NCI-H2171 (cell line): ENCODE measurements at places on chromosomes 13 and 19.

DNA sequence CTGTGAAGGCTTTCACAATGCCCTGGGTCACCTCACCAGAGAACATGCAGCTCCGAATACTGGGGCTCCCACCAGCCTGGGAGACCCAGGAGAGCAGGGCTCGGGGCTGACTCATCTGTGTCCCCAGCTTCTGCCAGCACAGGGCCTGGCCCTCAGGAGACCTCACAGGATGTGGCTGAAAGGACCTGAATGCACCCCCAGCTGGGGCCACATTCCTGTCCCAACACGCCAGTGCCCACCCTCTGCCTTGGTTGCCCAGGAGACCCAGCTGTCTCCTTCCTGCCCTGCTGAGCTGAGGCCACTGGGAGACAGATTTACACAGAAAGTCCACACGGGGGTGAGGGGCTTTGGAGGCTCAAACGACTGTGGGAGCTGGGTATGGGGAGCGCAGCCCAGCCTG is 11.9 kb downstream of the BCAT2 start:
- peak; percentile 35 for DNase-seq

GRCh38 chr13:22189176-22190048 is 518.5 kb downstream of the FGF9 start:
- no peak for DNase-seq

DNA sequence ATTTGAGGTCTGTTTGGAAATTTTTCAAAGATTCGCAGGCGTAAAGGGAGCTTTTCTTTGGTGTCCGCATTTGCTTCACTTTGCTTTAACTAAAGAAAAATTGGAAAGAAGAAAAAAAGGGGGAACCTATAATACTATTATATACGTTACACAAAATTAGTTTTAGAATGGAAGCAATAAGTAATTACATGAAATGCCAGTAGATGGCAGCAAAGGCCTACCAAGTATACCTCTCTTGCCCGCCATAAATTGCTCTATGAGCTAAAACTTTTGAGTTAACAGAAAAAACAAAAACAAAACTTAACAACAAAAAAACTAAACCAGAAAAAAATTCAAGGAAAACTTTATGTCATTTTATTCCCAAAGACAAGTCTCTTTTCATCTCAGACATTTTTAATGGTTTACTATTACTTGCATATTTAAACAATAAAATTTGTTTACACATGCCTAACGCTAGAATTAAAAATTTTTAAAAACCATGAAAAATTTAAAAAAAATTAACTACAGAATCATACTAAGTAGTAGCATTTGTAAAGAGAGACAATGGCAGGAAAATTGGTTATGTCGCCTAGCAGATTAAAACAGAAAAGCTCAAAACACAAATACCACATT is 271.4 kb downstream of the NALCN start:
- DNase-seq = peak; percentile 48

- no peak for DNase-seq
Measured at GRCh38 chr13:111384441-111385182, 64.2 kb downstream of the TEX29 start.

GRCh38 chr13:112861876-112862615 is 107.0 kb upstream of the MCF2L start:
- no peak for DNase-seq

DNA sequence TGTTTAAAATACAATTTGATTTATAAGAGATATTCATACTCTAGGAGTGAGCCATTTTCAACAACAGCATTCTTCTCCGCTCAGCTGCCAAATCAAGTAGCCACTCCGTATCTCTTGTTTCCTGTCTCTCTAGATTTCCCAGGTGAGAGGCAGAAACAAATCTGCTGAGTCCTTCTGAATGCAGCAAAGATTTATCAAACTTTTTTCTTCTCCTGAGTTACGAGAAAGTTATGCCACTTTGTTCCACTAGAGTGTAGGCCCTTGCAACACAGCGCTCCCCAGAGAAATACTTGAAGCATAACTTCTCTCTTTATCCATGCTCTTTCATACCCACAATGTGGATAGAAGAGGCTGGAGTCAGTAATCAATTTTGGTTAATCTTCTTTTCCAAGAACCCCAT is 1960.8 kb downstream of the OLFM4 start:
- DNase-seq = no peak

DNA sequence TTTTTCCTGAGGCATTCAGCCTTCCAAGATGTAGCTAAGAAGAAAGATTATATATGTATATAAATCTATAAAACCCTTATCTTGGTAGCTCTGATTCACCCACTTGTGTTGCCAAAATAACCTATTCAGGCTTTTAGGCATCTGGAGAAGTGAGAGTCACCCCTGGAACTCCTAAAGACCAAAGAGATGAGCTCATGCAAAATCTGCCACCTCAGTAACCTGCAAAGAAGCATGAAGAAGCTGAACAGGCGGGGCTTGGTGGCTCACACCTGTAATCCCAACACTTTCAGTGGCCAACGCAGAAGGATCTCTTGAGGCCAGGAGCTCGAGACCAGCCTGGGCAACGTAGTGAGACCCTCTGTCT is 393.7 kb downstream of the FOXO1 start:
- no peak for DNase-seq

DNA sequence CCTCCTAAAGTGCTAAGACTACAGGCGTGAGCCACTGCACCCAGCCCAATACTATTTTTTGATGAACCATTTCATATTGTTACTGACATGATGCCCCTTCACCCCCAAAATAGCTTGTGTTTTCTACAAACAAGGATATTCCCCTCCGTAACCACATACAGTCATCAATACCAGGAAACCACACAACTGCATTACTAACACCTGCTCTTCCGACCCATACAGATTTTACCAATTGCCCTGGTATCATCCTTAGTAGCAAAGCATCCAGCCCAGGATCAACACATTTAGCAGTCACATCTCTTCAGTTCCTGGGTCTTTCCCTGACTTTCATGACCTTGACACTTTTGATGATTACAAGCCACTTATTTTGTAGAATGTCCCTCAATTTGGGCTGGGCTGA is 33.6 kb downstream of the KCTD15 start:
- no peak for DNase-seq

- peak; percentile 60 for DNase-seq
Measured at GRCh38 chr19:2391118-2391725, 31.2 kb downstream of the TMPRSS9 start.

DNA sequence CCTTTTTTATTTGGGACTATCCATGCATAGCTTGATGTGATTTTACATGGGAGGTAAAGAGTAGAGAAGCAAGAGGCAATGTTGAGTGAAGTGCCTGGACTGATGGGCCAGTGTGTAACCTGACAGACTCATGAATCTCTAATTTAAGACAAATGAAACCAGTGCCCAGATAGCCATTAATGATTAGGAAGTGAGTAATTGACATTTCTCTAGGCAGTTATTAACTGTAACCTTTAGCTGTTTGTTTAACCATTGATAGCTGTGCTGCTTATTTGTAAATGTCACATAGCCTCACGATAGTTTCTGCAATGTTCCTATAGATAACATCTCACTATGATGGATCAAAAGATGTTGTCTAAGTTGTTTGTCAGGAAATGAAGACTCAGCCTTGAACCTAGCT is 1047.5 kb upstream of the SPRY2 start:
- no peak for DNase-seq

- DNase-seq = peak; percentile 66
Measured at GRCh38 chr19:45424191-45425058, 708 bp upstream of the ERCC1 start.

DNA sequence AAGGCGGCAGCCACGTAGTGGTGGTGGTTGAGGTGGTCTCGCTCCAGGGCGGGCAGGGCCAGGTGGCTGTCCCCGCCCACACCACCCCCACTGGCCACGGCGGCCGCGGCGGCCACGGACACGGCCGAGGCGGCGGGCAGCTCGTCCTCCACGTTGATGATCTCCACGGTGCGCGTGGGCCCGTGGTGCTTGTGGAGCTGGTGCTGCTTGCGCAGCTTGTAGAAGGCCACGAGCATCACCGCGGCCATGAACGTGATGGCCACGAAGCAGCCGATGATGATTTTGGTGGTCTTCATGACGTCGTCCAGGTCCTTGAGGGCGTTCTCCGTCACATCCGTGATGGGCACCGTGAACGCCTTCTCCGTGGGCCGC is 4.0 kb upstream of the ASPDH start:
- no peak for DNase-seq

GRCh38 chr19:51607077-51607476 is 23.1 kb downstream of the SIGLEC5 start:
- DNase-seq = no peak

DNA sequence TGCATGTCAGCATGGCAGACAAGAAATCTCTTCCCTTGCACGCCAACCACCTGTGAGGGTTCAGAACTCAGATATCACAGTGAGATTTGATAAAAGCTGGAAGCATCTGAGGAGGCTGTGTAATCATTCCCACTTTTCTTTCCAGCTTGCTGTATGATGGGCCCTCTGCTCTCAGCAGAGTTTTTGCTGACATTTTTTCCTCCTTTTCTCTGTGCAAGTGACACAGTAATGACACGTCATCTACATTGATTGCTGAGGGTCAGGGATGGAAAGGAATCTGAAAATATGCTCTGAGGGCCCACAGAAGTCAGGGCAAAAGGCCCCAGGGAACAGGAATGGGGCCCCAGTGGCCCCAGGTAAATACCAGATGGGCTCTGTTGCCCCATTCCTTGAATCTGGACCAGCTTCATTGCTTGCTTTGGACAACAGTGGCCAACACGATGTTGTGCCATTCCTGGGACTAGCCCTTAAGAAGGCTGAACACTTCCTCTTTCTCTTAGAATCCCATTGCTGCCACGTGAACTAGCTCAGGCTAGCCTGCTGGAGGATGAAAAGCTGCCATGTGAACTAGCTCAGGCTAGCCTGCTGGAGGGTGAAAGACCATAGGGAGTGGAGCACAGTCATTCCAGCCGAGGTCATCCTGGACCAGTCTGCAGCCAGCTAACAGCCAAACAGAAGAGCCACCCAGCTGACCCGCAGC is 68.2 kb downstream of the CACNA1A start:
- peak; percentile 36 for DNase-seq

GRCh38 chr19:7307590-7308218 is 13.5 kb upstream of the INSR start:
- no peak for DNase-seq

DNA sequence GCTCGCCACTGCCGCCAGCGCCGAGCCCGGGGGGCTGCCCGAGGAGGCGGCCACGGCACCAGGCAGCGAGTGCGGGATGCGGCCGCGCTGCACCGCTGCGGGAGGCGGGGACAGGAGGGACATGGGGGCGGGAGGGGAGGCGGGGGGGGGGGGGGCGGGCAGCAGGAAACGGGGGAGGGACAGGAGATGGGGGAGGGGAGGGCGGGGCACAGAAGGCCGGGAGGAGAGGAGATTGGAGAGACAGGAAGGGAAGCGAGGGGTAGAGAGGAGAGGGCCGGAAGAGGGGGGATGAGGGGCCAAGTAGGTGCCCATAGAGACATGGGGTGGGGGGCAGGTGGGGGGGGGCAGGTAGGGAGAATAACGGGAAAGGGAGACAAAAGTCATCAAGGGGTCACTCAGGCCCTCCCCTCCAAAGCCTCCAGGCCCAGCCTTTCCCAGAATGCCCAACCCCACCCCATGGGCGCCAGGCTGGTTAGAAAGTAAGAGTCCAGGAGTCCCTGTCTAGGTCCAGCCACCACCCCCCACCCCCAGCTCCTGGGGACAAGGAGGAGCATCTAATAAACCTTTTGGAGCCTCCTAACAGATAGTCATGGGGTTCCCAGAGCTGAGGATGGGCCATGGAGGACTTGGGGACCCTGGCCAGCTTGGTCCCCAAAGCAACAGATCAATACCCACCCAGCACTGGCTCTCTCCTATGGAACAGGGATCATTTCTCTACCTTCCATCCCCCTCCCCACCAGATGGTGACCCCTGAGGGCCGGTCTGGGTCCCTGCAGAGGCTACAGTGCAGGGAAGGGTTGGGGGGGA is 9.5 kb downstream of the NR2F6 start:
- DNase-seq = peak; percentile 52

DNA sequence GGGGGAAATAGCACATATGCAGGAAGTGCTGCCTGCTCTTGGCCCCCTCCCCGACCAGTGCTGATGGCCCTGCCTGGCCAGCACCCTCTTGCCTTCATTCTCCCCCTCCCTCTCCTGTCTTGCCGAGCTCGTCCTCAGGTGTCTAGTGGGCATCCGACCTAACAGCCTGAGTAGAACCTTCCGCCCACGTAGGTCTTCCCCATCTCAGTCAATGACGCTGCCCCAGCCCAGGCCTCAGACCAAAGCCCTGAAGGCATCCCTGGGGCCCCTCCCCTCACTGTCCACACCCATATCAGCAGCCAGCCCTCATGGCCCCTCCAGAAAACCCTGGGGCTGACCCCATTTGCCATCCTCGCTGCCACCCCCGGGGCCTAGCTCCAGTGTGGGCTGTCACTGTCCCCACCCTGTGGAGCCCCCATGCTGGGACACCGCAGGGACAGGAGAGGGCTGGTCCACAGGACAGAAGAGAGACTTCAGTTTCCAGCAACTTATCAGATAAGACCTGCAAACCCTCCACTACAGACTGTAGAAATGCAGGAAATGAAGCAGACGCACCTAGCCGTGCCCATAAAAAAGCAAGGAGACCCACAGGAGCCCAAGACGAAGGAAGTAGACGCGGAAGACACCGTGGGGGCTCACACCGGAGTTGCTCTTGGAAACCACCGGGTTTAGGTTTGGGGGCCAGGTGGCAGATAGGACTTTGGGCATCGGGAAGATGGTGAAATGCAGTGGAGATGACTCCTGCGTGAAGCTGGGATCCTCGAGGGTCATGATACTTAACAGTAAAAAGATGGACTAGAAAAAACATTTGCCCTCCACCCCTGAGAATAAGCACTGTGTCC is 38.3 kb downstream of the AP1M1 start:
- no peak for DNase-seq

DNA sequence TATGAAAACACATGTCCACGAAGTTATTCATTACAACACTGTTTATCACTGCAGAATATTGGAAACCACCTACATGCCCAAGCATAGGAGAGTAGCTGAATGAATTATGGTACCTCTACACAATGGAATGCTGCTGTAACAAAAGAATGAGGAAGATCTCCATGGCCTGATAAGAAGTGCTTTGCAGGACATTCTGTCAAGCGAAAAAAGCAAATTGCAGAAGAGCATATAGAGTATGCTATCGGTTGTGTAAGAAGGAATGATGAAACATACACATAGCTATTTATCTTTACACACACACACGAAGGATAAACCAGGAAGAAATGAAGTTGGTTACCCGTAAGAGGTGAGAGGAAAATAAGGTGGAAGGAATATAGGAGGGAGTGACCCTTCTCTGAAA is 37.5 kb upstream of the CEACAM20 start:
- DNase-seq = no peak

- peak; percentile 87 for DNase-seq
Measured at GRCh38 chr19:42176990-42177685, 40.3 kb downstream of the DEDD2 start.

- no peak for DNase-seq
Measured at GRCh38 chr13:47472516-47472915, 528.6 kb downstream of the SUCLA2 start.

GRCh38 chr13:95494082-95494681 is 58.3 kb upstream of the CLDN10 start:
- DNase-seq = peak; percentile 2
